ENCODE measurements at places on chromosomes 7 and 10.

GRCh38 chr7:38744746-38745145 lies 113.6 kb upstream of the AMPH start:
- no peak for DNase-seq

GRCh38 chr7:109997837-109998236 lies 1093.1 kb upstream of the LRRN3 start:
- no peak for DNase-seq

DNA sequence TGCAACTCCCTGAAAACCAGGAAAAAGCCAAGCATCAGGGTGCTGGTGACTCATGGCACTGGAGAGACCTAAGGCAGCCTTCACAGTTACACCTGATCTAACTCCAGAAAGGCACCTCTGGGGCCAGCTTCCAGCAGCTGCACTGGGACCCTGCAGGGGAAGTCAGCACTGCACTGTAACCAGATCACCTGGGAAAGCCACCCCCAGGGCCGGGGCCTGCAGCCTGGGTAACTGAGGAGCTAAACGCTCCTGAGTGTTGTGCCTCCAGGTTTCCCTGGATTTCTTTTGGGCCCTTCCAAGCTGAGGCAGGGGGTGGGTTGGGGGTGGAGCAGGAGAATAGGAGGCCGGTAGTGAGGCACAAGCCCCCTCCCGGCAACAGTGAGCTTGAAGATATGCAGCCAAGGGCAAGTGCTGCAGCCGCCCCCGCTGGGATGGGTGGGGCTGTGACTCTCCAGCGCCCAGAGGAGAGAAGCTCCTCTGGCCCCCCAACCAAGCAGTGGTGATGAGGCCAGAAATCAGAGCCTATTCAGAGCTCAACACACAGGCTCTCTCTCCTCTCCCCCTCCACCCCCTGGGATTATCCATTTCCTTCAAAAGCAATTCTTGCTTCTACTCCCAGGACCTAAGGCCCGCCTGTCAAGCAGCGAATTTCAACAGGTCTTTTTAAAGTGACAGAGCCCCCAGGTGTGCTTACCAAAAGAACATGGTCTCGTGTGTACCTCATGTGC lies 2.6 kb downstream of the CXCL12 start:
- peak; percentile 25 for DNase-seq

DNA sequence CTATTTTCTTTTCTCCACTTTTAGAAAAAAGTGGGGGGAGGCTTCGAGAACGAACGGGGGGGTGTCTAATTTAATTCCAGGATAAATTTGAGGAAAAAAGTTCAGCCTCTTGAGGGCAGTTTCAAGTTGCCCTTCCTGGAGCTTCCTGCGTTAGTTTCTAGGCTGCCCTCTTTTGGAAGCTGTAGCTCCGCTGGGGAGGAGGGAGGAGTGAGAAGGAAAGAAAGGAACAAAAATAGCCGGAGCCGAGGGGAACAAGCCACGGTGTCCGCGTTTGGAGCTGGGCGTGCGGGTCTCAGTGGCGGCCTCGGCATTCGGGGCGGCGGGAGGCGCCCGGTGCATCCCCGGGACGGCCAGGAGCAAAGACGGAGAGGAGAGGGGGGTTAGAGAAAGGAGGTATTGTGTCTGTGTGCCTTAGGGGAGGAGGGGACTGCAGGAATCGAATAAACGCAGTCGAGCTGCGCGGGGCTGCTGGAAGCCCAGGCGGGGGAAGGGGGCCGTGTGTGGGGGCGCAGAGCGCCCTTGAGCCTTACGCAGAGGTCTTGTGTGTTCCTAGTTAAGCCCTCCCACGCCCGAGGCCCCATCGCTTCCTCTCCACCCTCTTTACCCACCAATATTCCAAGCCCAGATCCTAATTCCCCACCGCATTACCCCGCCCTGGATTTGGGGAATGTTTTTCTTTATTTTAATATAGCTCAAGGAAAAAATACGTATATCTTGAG lies 2.0 kb upstream of the TNRC18 start:
- DNase-seq: no peak

GRCh38 chr7:44325201-44325671 lies at the start of gene CAMK2B:
TSS of gene CAMK2B (minus strand) at chr7:44325594. CDS start at chr7:44325421, 173 bp downstream.
- no peak for DNase-seq

DNA sequence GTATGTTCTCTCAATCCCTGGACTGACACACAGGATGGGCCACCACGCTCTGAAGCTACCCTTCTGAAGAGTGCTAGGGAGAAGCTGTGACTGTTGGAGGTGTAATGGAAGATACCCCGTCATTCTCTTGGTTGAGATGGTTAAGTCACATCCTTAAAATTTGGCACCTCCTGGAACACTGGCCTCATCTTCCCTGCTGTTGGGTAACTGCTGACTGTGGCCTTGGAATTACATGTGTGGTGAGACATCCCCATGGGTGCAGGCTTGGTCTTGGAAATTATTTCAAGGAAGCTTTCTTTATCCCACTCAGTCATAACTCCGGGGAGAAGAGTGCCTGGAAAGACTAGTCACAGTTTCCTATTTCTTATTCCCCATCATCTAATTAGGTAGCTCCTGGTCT lies 62.0 kb downstream of the LRMDA start:
- DNase-seq: no peak

GRCh38 chr10:102613286-102613685 lies 31.0 kb upstream of the TRIM8 start:
- no peak for DNase-seq

GRCh38 chr10:86285136-86285790 lies 81.3 kb downstream of the GRID1 start:
- DNase-seq: peak; percentile 42

GRCh38 chr10:67934336-67934735 lies 49.9 kb downstream of the SIRT1 start:
- DNase-seq: no peak

DNA sequence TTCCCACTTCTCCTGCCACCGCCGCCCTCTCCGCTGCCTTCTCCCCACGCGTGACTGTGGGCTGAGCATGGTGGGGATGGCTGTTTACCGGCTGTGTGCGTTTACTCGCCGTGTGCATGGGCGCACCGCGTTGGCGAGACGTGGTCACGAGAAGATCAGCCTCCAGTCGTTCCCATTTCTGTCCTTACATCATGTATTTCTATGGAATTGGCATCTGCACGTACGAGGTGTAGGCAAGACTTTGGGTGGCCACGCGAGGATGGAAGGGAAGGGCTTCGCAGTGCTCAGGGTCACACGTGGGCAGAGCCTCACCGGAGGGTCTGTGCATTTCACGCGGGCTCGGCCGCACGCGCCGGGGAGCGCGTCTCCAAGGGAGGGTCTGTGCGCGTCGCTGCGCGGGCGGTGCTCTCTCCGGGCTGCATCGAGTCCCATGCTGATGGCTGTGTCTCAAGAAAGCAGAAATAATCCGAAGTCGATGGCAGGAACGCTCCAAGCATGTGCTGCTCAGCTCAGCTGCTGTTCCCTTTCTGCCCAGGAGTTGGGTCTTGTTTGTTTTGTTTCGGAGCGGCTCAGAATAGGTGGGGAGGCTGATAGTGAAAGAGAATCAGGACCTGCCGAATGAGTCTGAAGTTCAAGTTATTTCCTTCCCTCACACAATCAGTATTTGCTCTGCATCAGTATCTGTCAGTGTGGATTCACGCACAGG lies 973 bp downstream of the CAMK1D start:
- DNase-seq: peak; percentile 71

DNA sequence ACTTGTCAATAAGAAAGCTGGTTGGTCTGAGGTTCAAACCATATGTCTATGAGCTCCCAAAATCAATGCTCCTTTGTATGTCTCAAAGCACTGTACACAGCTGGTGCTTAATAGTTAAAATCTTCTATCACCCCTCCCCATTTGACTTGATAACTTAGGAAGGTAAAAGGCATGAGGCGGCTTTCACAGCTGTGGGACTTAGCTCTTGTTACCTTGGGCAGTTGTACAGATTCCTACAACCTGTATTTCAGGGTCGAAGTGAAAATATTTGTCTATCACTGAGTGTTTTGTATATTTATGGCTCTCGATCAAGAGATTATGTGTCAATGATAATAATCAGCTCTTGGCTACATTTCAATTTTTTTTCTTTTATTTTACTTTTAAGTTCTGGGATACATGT lies 992 bp upstream of the KIFBP start:
- DNase-seq: no peak

GRCh38 chr10:97915346-97916131 lies 65.9 kb downstream of the GOLGA7B start:
- no peak for DNase-seq

GRCh38 chr10:94138391-94138790 lies 144.7 kb downstream of the PLCE1 start:
- DNase-seq: no peak

GRCh38 chr10:104256335-104256961 lies 1.8 kb downstream of the GSTO1 start:
- DNase-seq: no peak
